NCI-H524 treated with DMSO at 0.1 percent for 48 hours (cell line): ENCODE measurements at places on chromosomes 11 and 22.
A peak's percentile ranks its signal among the peaks of the same experiment; 100 is the strongest.

GRCh38 chr11:69298267-69299022 is 4.5 kb downstream of the MYEOV start:
- no peak for DNase-seq

DNA sequence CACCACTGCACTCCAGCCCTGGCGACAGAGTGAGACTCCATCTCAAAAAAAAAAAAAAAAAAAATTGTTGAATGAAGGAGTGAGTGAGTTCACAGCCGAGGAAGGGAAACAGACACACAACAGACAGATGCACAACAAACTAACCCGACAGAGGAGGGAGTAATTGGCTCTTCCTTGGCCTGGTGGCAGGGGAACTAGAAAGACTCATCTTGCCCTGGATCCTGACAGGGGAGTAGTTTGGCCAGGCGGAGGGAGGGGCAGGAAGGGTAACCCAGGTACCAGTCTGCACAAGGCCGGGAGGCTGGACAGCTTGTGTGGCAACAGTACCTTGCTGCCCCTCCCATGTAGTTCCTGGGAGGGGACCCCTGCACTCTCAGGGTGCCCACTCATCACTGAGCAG is 106.9 kb downstream of the KIAA1671 start:
- DNase-seq, result no peak

DNA sequence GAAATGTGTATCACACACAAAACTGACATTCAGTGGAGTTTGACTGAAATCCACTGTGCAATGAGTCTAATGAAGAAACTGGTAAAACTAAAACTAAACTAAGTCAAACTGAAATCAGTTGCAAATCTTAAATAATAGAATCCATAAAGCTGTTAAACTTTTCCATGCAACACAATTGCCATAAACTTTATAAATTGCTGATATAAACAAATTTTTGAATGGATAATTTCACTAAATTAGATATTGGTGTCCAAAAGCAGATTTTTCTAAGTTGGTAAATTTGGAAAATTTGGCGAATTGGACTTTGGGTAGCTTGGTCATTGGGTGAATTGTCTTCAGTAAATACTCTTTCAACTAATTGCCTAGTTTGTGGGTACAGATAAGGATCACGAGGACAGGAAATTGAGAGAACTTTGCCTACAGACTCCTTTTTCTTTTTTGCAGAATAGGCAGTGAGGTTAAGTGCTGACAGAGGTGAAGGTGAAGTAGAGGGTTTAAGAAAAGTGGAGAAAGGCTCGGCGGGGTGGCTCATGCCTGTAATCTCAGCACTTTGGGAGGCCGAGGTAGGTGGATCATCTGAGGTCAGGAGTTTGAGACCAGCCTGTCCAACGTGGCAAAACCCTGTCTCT is 12.8 kb downstream of the MRPL17 start:
- DNase-seq, result no peak

DNA sequence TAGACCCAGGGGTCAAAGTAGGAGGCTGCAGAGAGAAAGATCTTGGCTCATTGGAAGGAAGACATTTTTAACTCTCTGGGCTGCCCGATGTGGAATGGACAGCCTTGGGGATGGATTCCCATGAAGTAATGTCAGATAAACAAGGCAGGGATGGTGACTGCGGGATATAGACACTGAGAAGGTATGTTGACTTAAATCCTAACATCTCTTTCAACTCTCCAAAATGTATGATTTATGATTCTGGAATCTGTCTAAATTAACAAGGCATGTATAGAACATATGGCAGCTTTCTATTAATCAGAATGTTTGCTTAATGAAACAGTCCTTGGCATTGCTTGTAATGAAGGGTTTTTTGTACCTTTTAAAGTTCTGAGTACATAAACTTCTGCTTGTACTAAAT is 56.1 kb upstream of the VSTM5 start:
- no peak for DNase-seq

- DNase-seq, result no peak
Observed at GRCh38 chr11:121372671-121373429, 79.3 kb upstream of the SORL1 start.

- no peak for DNase-seq
Observed at GRCh38 chr11:17597770-17598169, 50.7 kb downstream of the OTOG start.

DNA sequence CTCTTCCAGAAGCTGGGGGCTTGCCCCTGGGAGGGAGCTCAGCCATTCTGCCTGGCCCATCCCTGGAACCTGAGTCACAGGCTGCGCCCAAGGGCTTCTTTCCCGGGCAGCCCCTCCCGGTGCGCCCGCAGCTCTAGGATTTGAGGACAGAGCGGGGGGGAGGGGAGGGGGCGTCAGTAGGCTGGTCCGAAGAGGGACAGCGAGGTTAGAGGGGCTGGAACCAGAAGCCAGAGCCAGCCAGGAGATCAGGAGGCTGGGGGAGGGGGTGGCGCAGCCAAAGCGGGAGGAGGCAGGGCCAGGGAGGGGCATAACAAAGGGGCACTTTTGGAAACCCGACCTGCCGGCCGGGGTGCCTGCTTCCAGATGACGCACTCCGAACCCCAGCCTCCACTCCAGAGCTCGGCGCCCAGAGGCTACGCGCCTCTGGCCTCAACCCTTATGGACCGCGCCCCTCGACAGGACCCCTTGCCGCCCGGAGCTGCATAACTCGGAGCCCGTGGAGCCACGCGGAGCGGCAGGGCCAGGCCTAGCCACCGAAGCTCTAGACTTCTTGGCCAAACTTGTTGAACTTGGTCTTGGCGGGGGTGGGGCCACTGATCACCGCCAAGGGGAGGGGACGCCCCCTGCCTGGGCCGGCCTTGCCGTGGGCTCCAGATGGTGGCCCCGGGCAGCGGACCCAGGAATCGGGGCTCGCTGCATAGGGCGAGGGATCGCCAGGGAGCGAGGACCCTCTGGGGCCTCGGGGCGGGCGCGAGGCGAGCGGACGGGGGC is 744 bp downstream of the PACSIN3 start:
- no peak for DNase-seq

GRCh38 chr11:1304380-1304779 is 5.1 kb downstream of the TOLLIP start:
- DNase-seq, result no peak

GRCh38 chr11:69992943-69993694 is 85.0 kb upstream of the ANO1 start:
- DNase-seq, result no peak

DNA sequence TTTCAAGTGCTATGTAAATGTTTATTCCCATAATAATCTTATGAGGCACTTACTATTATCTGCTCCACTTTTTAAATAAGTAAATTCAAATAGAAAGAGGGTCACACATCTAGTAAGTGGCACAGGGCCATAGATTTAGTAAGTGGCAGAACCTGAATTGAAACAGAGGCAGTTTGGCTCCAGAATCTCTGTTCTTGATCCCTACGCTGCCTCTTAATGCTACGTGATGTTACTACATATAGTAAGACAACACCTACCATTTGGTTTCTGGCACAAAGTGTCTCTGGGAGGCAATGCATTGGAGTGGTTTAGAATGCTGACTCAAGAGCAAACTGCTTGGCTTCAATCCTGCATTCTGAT is 1018.3 kb downstream of the DLG2 start:
- no peak for DNase-seq

DNA sequence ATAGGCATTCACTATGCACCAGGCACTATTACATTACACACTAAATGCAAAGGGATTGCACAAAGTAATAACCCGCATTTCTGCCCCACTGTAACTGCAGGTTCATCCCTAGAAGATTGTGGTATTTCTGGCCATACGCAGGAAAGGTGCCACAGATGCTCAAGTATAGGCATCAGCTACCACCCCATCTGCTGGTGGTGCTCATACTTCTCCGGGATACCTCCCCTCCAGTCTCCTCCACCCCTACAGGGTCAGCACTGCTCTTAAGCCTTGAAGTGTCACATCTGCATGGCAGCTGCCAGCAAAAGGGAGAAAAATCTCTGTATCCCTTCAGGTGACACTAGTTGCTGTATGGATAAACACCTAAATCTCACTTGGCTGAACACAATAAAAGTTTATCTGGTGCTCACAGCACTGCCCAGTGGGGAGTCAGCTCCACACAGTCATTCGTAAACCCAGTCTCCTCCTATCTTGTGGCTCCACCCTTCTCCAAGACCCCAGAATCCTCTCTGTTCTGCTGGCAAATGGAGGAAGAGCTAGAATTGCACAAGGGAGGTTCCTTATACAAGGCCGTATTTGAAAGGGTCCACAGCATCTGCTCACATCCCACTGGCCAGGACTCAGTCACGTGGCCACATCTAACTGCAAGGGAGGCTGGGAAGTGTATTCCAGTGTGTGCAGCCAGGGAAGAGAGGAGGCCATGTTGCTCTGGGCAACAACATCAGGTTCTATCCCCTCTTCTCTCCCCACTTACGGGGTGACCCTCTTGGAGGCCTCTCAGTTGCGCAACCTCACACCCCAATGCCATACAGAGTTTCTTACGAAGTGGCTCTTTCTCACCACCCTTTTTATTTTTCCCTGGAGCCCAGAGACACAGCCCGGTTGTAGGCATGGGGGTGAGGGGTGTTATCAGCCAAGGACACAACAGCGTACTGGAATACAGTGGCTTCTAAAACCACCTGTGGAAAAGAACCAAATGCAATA is 114.7 kb downstream of the BUD13 start:
- peak; percentile 29 for DNase-seq

GRCh38 chr11:69636512-69637197 is 4.3 kb upstream of the CCND1 start:
- peak; percentile 28 for DNase-seq

DNA sequence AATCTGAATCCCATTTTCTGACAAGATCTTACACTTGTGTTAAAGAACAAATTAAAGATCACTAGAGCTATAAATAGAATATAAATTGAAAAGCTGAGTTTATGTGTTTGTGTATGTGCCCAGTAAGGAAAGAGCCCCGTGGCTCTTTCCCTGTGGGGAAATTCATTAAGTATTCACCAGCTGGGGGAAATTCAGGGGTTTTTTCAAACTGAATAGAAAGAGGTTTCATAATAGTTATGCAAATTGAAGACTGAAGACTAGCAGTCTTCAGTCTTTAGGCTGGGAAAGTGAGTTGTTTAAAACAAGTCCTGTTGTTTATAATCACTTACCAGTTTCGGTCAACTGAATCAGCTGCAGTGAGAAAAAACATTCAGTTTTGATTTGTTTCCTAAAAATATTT is 11.3 kb upstream of the MS4A7 start:
- no peak for DNase-seq

DNA sequence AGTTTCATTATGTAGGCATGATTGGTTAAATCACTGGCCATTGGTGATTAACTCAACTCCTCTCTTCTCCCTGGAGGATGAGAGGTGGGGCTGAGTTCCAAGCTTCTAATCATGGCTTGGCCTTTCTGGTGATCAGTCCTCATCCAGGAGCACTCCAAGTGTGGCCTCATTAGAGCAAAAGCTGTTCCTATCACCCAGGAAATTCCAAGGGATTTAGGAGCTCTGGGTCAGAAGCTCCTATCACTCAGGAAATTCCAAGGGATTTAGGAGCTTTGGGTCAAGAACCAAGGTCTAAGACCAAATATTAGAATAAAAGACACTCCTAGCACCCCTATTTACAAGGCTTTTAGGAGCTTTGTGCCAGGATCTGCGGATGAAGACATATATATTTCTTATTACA is 168.0 kb upstream of the BDNF start:
- DNase-seq, result no peak

GRCh38 chr22:19398206-19398605 is 33.3 kb downstream of the HIRA start:
- DNase-seq, result peak; percentile 12

GRCh38 chr11:128318856-128319474 is 268.4 kb downstream of the ETS1 start:
- no peak for DNase-seq

- no peak for DNase-seq
Observed at GRCh38 chr11:133955945-133956421, 785 bp downstream of the IGSF9B start.

DNA sequence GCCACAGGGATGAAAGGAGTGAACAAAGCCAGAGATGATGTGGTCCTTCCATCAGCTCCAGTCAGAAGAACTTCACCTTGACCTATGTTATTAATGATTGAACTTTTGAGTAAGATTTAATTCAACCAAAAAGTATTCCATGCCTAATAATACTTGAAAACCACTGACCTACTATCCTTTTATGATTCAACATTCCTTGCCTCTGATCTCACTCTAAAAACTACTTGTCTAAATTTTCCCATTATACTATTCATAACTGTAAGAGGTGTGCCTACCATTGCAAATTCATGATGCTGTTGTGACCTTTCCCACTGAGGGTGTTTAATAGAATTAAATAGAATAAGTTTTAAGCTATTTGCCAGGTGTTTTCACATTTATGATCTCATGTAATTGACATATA is 164.7 kb upstream of the GUCY1A2 start:
- no peak for DNase-seq

DNA sequence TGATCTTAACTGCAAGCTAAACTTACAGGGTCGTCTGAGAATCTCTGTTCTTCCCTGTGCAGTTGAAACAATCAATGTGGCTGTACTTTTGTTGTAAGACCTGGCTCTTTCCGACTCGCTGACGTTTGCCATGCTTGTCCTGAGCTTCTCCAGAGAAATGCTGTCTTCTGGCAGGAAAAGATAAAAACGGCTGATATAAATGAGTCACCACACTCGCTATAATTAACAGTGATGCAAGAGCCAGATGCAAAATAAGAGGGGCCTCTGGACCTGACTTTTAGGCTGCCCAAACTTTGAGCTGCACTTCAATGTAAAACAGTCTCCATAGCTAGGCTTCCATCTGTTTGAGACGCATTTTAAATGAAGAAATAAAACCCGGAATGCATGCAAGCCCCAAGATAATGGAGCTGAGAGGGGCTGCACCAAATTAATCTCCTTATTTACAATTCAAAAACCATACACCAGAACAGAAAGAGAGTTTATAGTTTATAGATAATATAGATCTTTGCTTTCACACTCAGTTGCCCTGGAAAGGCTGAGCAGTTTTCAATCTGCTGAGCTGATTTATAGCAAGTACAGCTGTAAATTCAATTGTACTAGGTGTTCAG is 48.5 kb downstream of the WT1 start:
- no peak for DNase-seq

- DNase-seq, result no peak
Observed at GRCh38 chr11:46300270-46300669, 22.8 kb downstream of the CREB3L1 start.

- no peak for DNase-seq
Observed at GRCh38 chr11:132784441-132784840, 747.9 kb downstream of the OPCML start.

- no peak for DNase-seq
Observed at GRCh38 chr11:39363571-39363970, 2095.9 kb downstream of the LRRC4C start.
